Dermis microvascular lymphatic vessel endothelial cell (primary cell): ENCODE measurements at places on chromosomes 16 and 17.

GRCh38 chr17:59004338-59005111 lies 102.2 kb downstream of the TRIM37 start:
- peak; percentile 60 for DNase-seq

DNA sequence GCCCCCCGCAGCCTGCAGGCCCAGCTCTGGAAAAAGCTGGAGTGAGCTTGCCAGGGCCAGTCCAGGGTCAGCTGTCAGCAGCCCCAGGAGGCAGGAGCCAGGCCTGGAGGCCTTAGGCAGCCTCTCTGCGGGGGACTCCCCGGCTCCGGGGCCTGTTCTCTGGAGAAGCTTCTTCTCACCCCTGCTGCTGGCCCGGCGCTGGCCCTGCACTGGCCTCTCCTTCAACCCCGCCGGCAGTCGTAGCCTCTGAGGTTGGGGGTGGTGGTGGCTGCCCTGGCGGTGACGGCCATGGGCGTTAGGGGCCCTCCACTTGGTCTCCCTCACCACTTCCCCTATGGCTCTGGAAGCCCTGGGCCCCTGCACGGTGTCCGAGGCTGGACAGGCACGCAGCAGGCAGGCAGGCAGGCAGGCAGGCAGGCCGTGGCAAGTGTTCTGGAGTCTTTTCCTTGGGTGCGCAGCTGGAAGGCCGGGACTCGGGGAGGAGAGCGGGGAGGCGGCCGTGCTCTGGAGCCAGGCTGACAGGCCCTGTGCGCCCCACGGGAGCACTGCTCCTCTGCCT lies 2.1 kb downstream of the FOXF1 start:
- DNase-seq, result no peak

DNA sequence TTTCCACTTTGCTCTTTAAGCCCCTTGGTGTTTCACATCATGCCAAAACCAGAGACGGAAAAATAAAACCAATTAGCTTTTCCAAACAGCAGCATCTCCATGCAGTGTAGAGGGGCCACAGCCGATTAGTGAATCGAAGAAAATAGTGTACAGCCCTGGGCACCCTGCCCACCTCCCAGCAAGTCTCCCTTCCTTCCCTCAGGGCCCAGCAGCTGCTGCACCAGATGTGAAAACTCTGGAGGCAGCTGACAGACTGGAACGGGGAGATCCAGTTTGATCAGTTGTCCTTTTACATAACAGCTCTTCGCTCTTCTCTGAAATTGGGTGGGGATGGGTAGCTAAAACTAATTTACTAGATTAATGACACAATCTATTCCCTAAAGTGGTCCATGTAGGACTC lies 19.3 kb downstream of the TMEM11 start:
- no peak for DNase-seq

- DNase-seq, result peak; percentile 31
Observed at GRCh38 chr17:2023692-2024571, 1.2 kb downstream of the RTN4RL1 start.

DNA sequence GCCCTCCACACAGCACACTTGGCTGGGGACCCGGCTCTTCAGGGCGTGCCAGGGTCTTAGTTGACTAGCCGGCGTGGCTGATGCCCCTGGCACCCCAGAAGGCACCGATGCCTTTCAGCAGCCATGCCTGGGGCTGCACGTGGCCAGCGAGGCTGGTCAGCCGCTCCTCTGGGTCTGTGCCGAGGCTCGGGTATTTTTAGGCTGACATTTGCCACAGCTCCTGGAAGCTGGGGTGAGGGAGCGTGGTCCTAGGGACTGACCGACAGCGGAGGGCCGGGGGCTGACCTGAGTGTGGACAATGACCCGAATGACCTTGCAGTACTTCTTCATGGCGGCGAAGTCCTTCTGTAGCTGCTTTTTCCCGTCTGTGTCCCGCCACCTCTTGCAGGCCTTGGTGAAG lies 3.9 kb downstream of the RPL3L start:
- no peak for DNase-seq

DNA sequence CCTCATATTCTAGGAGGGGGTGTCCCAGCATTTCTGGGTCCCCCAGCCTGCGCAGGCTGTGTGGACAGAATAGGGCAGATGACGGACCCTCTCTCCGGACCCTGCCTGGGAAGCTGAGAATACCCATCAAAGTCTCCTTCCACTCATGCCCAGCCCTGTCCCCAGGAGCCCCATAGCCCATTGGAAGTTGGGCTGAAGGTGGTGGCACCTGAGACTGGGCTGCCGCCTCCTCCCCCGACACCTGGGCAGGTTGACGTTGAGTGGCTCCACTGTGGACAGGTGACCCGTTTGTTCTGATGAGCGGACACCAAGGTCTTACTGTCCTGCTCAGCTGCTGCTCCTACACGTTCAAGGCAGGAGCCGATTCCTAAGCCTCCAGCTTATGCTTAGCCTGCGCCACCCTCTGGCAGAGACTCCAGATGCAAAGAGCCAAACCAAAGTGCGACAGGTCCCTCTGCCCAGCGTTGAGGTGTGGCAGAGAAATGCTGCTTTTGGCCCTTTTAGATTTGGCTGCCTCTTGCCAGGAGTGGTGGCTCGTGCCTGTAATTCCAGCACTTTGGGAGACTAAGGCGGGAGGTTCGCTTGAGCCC lies 11.6 kb downstream of the STH start:
- DNase-seq, result no peak

GRCh38 chr16:76835339-76835738 lies 355.7 kb upstream of the MON1B start:
- DNase-seq, result no peak

- no peak for DNase-seq
Observed at GRCh38 chr17:64226132-64226531, 36.9 kb downstream of the TEX2 start.

DNA sequence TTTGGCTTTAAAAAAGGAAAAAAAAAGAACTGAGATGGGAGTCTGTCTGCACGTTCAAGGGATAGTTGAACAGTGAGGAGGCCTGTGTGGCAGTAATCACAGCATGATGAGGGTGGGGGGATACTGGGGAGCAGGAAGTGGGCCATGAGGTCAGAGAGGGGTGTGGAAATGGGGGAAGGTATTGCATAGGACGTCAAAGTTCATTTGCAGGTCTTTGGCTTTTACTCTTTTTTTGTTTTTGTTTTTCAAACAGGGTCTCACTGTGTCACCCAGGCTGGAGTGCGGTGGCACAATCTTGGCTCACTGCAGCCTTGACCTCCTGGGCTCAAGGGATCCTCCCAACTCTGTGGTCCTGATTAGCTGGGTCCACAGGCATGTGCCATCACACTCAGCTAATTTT lies 19.0 kb downstream of the WWP2 start:
- DNase-seq, result no peak

DNA sequence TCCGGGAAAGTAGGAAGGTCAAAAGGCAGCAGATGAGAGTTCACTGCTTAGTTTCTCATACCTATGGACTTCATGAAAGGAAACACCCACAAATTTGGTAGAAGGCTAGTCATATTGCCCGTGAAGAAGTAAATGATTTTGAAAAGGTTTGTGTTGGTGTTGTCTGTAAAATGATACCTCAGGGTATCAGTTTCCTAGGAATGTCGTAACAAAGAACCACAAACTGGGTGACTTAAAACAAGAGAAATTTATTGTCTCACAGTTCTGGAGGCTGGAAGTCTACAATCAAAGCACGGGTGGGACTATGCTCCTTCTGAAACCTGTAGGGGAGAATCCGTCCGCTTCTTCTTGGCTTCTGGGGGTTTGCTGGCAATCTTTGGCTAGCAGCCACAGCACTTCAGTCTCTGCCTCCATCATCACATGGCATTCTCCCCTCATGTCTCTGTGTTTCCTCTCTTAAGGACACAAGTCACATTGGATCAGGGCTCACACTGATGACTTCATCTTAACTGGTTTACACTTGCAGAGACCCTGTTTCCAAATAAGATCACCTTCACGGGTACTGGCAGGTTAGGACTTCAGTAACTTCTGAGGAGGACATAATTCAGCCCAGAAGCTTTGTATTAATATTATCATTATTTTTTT lies 2.0 kb upstream of the NAE1 start:
- DNase-seq, result no peak

DNA sequence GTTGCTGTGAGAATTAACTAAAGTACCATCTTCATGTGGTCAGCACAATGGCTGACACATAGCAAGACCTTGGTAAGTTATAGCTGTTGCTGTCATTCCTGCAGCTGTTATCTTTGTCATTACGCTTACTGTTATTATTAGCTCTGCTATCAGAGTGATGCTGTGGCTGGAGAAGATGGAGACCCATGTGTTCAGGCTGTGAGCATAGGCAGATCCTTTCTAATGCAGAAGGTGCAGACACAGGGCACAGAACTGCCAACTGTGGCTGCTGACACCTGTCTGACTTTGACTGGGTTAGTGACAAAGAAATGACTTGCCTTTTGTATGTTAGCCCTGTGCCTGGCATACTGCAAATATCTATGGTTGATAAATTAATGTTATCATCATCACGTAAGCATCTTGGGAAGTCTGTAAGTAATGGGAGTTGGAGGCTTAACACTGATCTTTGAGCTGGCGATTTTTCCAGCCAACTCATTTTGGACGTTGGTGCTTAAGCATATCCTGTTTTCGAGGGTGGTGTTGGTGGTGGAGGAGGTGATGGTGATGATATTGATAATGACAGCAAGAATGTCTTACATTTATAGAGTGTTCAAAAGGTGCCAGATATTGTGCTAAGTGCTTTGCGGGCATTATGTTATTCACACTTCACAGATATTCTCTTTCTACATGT lies 695.3 kb downstream of the WWOX start:
- no peak for DNase-seq

- DNase-seq, result no peak
Observed at GRCh38 chr17:80805032-80805751, 186.4 kb upstream of the CHMP6 start.

GRCh38 chr16:89658221-89658879 lies 714 bp downstream of the SPATA33 start:
- DNase-seq, result peak; percentile 14

GRCh38 chr16:17817260-17817659 lies 346.5 kb upstream of the XYLT1 start:
- no peak for DNase-seq

GRCh38 chr17:8946476-8946875 lies 19.0 kb downstream of the PIK3R5 start:
- DNase-seq, result no peak

GRCh38 chr16:24748242-24748641 lies 18.8 kb downstream of the TNRC6A start:
- peak; percentile 91 for DNase-seq
